SW 1271 (cell line): ENCODE measurements at places on chromosomes 7 and 10.

- no peak for DNase-seq
These were observed 213.0 kb upstream of the CHRM2 start for GRCh38 chr7:136655414-136655813.

DNA sequence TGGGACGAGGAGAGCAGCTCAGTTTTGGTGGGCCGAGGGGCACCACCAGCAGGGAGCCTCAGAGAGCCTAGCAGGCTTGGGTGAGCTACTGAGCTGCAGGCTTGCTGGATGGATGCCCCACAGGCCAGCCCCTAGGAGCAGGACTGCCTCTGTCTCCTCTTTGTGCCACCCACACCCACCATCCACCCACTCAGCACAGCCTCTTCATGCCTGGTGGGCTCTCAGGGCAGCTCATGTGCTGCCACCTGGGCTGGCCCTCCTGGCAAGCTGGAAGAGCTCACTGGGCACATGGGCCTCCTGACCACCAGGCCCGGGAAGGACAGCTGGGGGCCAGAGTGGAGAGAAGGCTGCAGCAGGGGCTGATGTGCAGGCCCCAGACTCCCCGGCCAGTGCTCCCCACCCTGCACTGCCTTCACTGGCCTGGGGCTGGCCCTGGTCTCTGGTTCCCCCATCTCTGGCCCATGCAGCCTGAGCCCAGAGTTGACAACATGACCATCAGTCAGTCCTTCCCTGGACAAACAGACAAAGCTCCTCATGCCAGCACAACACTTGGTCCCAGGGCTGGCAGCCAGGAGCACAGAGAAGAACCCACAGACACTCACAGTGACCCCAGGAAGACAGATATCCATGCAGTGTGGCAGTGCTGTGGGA lies 8.2 kb downstream of the RASGEF1A start:
- no peak for DNase-seq

DNA sequence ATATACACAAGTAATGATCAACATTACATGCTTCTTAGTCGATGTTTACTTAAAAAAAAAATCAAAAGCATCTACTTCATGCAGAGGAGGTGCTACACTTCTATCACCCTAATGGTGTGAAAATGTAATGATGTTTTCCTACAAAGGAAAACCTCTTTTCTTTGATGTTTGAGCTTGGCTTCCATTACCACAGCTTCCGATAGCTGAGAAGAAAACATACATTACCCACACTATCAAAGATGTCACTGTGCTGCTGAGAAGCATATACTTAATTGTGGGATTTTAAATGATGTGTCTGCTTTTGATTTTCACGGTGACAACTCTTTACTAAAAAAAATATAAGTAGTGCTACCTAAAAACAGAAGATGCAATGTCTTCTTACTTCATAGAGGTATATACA lies 200.2 kb upstream of the PHF14 start:
- DNase-seq: no peak

DNA sequence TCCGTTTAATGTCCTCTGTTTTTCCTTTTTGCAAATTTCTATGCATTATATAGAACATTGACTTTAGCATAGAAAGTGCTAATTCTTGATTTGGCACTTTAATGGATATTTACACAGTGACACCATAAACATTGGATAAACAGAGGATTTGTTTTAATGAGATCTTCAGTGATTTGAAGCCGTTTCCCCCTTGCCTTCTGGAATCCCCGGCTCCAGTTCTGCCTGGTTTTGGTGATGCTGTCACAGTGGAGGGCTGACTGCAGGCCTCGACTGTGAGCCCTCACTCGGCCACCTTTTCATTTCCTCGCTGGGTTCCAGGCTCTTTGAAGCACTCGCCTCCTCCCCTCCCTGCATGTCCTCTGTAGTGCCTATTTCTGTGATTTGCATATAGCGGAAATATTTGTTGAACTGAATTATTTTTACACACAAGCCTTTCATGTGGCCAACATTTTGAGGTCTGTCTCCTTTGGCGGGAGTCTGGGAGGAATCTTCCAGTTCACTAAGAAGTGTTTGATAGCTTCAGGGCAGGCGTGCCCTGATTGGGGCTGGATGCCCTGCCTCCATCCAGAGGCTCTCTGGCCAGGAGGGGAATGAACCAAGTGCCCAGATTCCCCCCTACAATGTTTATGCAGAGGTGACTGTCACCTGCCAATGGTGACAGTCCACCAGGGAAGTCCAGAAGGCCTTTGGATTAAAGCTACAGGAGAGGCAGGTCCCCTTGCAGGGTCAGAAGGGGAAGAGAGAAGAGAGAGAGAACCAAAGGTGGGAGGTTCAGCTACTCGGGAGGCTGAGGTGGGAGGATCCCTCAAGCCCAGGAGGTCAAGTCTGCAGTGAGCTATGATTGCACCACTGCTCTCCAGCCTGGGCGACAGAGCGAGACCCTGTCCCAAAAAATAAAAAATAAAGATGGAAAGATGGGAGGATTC lies 67.5 kb downstream of the CUX1 start:
- DNase-seq: no peak

DNA sequence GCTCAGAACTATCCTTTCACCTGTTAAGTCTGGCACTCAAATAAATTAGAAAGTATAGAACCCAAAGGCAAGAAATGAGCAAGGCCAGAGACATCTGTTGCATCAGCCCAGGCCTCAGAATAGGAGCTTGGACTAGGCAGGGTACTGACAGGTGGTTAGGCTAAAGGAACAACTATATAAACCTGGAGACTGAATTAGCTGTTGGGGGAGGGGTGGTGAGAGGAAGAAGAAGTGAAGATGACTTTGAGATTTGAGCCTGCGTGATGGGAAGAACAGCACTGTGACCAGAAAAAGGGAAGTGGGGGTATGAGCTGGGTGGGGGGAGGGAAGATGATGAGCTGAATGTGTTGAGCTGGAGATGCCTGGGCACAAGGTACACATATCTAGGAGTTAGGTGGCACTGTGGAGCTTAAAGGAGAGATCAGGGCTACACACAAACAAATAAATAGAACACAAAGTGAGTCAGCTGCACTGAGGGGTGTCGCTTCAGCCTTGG lies 244.7 kb downstream of the PTEN start:
- DNase-seq: peak; percentile 42

DNA sequence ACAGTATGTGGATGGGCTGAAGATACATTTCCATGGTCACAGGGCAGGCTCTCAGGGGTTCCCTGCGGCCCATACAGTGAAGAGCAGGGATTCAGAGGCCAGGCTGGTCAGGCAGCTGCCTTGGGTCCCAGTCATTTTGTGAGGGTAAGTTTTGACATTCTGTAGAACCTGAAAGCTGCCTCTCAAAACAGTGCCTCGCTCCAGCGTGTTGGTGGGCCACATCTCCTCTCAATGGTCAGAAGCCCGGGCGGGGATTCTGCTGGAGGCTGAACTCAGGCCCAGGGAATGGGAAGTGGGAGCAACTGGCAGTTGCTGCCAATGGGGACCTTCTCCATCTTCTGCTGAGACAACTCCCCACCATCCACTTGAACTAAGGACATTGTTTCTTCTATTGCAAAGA lies 190.0 kb downstream of the PTPN20 start:
- DNase-seq: no peak

DNA sequence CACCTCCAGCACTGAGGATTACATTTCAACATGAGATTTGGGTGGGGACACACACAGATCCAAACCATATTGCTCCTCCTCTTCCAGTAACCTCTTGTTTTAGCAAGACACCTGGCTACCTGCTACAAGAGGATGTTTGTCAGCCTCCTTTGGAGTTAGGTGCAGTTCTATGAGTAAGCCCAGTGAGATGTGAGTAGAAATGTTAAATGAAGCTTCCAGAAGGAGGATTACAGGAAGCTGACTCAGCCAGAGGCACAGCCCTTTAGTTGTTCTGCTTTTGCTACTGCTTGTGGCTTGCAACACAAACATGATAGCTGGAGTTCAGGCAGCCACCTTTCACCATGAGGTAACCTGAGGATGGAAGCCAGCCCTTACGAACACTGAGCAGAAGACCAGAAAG lies 382.7 kb upstream of the RNF32 start:
- no peak for DNase-seq

GRCh38 chr10:11698691-11699549 lies 43.3 kb upstream of the ECHDC3 start:
- DNase-seq: no peak

GRCh38 chr10:27687743-27688142 lies 57.9 kb downstream of the MKX start:
- DNase-seq: no peak

DNA sequence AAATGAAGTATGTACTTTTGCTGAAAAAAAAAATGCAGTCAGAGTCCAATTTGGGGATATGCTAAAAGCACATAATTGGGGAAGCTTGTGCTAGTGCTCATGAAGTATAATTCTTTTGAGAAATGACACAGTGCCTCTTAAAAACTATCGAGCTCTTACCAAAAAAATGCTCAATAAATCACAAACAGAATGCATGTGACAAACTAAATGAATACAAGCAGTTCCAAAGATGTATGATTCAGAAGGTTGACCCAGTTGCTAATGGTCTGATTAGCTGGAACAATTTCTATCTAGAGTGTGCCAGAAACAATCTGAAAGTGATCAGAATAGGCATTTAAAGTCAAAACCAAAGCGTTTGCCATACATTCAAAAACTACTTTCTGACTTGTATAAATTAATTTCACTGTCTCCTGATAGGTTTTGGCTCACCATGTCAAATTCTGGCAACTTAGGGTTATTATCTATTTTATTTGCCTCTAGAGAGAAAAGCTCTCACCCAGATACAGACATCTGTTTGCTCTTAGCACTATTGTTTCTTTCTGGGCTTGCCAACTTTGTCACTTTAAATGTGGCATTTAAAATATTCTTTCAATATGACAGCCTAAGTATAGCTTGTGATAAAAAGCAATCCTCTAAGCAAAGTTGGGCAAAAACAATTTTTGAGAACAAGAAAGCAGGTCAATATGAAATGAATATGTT lies 114.7 kb upstream of the AHR start:
- no peak for DNase-seq

- no peak for DNase-seq
These were observed 438.6 kb downstream of the PLXNA4 start for GRCh38 chr7:132137681-132138080.

DNA sequence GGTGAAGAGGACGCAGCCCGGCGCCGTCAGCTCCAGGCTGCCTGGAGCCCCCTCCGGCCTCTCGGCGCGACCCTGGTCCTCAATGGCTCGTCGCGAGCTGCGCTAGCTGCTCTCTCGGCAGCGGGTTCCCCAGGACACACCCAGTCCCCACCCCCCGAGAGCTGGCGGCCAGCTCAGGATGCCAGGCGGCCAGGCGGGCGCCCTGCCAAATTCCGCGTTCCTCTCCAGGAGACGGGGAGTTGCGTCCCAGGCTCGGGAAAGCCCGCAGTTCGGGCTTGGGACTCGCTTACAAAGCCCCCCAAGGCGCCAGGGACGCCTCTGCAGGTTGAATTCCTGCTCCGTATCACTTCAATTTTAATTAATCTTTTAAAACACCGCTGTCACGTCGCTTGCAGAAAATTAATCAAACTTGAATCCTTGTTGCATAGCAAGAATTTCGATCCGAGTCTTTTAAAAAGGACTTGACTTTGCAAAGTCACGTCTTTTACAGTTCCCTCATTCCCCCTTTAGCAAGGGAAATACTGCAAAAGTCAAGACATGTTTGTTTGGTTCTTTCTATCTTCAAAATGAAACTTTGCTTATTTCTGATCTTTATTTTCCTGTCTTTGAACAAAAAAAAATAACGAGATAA lies 28.2 kb downstream of the SKIDA1 start:
- DNase-seq: peak; percentile 83

DNA sequence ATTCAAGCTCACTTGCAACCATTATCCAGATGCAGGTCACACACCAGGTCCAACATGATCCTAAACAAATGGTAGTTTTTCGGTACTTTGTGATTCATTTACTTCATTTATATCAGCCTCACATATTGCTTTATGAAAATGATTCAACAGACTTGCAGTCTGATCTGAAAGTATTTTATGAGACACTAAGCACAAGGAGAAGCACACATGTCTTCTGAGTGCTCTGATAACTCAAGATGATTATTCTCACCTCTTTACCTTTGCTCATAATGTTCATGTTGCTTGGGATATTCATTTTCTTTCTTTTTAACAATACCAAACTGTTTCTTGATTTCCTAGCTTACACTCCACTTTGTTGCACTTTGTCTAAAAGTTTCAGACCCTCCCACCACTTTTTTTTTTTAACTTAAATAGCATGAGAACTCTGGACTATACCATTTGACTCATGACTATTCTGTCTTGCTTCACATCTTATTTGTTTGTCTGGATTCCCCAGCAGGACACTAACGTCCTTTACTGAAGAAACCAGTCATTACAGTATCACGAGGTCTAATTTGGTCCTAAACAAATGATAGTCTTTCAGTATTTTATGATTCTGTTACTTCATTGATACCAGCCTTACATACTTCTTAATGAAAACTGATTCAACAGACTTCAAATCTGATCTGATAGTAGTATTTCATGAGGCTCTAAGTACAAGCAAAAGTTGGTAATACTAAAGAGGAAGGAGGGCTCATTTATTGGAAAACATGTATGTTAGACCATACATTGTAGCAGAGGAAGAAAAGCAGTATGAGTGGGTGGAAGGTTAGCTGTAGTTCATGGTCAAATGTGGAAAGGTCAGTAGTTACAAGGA lies 171.8 kb upstream of the AHR start:
- no peak for DNase-seq

- no peak for DNase-seq
These were observed 24.0 kb upstream of the PCGF5 start for GRCh38 chr10:91196268-91197048.

DNA sequence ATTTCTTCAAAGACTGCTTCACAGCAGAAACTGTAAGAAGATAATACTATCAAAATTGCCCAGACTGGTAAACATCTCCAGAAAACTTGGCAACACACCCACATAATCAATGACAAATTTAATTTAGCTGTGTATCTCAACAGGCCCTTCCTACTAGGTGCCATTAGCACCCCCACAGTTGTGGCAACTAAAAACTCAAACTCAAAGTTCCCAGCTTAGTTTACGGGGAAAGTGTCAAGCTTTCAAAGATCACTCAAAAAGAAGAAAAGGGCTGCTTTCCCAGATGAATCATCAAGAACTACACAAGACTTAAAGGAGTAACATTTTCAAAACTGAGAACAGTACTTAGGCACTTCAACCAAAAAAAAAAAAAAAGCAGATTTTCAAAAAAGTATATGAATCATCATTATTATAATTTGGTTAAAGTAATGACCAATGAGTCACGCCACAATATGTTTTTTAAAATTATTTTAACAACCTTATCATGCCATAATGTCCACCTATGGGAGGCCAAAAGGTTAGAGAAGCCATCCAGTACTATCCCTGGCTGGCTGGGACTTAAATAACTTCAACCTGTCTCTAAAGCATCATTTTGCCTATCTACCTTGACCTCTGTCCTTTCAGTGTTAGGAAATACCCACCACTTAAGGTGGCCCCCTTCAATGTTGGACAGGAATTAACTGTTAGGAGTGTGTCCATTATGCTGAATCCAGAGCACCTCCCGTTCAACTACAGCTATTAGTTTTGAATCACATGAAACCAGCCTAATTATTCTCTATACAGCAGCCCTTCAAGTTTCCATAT lies 90.8 kb downstream of the ZFAND4 start:
- DNase-seq: no peak

DNA sequence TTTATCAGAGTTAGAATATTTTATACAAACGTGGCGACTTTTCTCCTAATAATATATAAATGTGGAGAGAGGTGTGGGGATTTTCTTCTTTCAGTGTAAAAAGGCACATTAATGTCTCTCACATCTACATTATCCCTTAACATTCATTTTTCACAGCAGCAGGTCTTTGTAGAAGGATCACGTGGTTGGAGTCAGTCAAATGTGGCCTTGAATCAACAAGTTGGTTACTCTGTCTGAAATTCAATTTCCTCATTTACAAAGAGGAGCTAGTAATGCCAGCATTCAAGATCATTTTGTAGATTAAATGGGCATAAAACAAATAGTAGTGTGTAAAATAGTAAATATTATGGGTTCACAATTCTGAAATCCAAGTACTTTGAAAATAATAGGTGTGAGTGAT lies 183.1 kb upstream of the SEMA3E start:
- DNase-seq: no peak
